GM23248 (cell line): ENCODE measurements at places on chromosomes 3 and 15.

GRCh38 chr15:57070674-57071073 lies 152.2 kb downstream of the TCF12 start:
- H3K4me3 ChIP-seq: no peak overlapping the region
- no peaks in the 10 kb centered on the region for H3K36me3 ChIP-seq

DNA sequence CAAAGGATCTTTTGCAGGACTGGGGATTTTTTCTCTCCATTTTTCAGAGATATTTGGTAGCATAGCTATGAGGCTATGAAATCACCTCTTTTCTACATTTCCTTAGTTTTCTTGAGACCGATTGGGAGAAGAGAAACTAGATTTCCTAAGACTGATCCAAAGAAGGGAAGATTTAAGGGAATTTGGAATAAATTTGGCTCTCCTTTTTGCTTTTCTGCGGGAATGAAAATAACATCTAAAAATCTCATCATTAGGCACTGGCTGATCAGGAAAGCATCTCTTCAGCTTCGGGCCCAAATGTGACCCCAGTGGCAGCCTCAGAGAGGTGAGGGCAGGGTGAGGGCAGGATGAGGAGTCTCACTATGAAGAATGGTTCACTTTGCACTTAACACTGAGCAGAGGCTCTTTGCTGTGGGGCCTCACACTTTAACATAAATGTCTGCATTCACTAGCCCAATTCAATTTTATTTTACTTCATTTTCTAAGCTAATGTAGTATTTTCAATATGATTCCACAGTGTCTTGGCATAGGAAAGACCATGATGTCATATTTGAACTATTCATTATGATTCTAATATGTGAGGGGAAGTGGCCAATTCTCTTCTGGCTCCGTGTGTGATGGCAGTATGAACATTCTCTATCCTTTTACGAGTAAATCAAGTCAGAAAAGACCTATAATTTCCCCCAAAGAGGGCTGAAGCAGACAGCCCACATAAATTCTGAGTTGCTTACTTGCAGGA lies 193.2 kb downstream of the MEX3B start:
- no peaks in the 10 kb centered on the region for H3K36me3 ChIP-seq
- peak; percentile 4 for DNase-seq
- H3K4me3 ChIP-seq: no peak overlapping the region
- H3K27ac ChIP-seq: no peak overlapping the region

GRCh38 chr15:63573533-63573932 lies 23.7 kb upstream of the FBXL22 start:
- no peak overlapping the region for H3K4me3 ChIP-seq
- no peaks in the 10 kb centered on the region for H3K27me3 ChIP-seq
- H3K27ac ChIP-seq: no peak overlapping the region
- peak; percentile 32 for DNase-seq
- no peaks in the 10 kb centered on the region for H3K4me1 ChIP-seq

DNA sequence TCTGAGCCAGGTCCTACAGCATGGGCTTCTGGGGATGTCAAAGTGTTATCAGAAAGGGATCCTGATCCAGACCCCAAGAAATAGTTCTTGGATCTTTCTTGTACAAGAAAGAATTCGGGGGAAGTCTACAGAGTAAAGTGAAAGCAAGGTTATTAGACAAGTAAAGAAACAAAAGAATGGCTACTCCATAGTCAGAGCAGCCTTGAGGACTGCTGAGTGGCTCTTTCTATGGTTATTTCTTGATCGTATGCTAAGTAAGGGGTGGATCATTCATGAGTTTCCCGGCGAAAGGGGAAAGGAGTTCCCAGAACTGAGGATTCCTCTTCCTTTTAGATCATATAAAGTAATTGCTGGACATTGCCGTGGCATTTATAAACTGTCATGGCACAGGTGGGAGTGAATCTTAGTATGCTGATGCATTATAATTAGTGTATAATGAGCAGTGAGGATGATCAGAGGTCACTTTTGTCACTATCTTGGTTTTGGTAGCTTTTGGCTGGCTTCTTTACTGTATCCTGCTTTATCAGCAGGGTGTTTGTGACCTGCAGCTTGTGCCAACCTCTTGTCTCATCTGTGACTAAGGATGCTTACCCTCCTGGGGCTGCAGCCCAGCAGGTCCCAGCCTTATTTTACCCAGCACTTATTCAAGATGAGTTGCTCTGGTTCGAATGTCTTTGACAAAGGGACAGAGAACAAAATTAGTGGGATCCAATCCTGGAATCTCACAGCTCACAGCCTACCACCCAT lies 41.0 kb downstream of the CRYGS start:
- peaks cover 35% of the 10 kb centered on the region for H3K27me3 ChIP-seq
- no peak for DNase-seq
- H3K27ac ChIP-seq: no peak overlapping the region
- no peaks in the 10 kb centered on the region for H3K36me3 ChIP-seq

DNA sequence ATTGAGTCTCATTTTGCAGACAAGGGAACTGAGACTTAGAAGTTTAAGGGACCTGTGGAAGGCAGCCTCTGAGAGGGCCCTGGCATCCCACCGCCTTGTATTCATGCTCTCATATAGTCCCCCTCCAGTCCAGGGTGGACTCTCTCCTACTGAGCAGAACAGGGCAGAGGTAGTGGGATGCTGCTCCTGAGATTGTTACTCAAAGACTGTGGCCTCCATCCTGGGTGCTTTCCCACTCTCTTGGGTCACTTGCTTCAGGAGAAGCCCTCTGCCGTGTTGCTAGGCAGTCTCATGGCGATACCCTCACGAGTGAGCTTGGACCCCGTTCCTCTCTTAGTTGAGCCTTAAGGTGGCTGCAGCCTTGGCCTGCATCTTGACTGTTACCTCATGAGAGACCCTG lies 22.2 kb upstream of the ADCY5 start:
- H3K4me1 ChIP-seq: no peaks in the 10 kb centered on the region
- no peak overlapping the region for H3K27ac ChIP-seq
- peaks cover 40% of the 10 kb centered on the region for H3K27me3 ChIP-seq
- no peak overlapping the region for H3K4me3 ChIP-seq
- H3K36me3 ChIP-seq: no peaks in the 10 kb centered on the region
- DNase-seq: no peak

DNA sequence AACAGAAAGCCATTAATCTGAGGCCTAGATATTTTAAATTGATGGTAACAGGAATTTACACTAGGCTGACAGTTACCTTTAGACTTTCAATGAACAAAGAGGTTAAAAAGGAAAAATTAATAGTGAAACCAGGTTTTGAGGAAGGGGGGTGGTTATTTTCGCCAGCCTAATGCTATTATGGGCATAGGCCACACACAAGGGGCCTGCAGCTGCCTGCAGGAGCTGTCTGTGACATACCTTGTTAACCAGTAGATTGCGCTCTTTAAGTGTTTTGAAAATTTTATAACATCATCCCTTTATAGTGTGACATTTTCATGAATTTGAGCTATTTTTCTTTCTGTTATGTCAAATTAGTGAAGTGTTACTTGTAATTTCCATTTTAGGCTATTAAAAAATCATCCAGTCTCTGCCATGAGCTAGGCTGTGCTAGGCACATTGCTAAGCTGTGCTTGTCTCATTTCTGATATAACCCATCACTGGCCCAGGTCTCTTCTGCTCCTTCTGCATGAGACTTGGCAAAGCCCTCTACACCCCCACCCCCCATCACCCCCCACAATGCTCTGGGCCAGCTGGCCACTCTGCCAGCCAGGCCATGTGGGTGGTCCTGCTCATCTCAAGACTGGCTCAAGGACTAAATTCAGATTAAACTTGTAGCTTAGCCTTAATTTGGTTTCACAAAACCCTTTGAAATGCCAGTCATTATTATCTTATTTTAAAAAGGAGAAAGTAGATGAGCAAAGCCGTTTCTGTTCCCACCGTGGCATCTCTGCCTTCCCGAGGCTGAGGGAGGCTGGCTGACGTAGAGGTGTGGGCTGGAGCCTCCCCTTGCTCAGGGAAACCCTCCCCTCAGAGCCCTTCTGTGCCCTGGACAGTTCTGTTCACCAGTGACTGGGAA lies 48.4 kb upstream of the SEC22A start:
- H3K27me3 ChIP-seq: no peaks in the 10 kb centered on the region
- no peak for DNase-seq
- H3K36me3 ChIP-seq: 0 out of 2 replicates have a peak, but pooled peaks cover 14% of the 10 kb centered on the region
- no peak overlapping the region for H3K4me3 ChIP-seq
- H3K27ac ChIP-seq: no peak overlapping the region

DNA sequence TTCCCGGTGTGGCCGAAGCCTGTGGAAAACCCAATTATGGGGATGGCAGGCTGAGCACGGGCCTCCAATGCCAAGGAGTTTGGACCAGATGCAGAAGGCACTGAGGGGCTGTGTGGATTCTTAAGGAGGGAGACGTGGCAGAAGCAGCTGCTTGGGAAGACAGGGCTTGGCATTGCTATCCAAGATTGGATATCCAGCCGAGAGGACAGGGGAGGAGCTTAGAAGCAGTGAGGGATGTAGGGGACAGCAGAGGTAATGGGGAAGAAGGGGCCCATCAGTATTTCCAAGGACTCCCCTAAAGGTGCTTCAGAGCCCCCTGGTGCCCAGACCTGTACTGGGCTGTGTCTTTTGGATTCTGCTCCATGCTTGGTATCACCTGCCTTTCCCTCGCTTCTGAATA lies 112.8 kb upstream of the TLE3 start:
- H3K4me1 ChIP-seq: no peaks in the 10 kb centered on the region
- DNase-seq: no peak
- H3K4me3 ChIP-seq: no peak overlapping the region
- H3K27me3 ChIP-seq: peaks cover 15% of the 10 kb centered on the region
- no peaks in the 10 kb centered on the region for H3K36me3 ChIP-seq

DNA sequence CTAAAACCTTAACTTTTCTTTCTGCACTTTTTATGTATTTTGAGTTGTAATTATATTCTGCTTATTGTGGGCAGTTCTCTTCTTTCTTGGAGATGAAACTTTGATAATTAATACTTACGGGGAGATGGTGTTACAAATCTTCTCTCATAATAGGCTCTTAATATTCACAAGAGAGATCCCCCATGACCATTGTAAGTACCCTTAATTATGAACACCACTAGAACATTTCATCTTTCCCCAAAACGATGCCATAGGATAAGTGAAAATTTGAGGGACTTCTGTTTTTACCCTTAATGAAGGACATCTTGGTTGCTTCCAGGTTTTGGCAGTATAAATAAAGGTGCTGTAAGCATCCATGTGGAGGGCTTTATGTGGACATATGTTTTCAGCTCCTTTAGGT lies 60.7 kb downstream of the PIAS1 start:
- H3K27ac ChIP-seq: peak overlapping the region; percentile 68
- DNase-seq: peak; percentile 16
- no peaks in the 10 kb centered on the region for H3K27me3 ChIP-seq
- H3K36me3 ChIP-seq: no peaks in the 10 kb centered on the region

DNA sequence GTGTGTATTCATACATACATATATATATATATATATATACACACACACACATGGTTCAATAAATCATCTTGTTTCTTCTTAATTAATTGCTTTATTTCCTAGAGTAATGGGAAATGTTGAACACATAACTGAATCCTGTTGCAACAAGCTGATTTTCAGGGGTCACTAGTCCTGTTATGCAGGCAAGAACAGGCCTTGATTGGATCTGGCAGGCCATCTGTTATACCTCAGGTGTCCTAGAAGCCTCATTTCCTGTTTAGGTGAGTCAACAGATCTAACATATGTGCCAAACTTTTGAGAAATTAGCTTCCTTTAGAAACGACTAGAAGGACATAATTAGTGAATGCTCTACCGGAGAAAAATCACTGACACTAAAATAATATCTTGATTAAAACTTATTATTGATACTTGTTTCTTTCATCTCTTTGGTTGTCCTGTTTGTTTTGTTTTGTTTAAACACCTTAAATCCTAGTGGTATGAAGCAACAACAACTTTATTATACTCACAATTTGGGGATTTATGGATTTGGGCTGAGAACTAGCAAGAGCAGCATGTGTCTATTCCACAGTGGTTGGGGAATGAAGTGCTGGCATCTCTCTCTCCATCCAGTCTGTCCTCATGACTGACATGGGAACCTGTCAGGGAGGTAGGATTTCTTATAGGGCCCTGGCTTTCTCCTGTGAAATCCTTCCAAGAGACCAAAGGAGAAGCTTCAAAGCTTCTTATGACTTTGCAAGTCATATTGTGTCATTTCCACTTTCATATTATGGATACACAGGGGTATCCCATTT lies 552.6 kb downstream of the NSUN3 start:
- no peak for DNase-seq
- H3K36me3 ChIP-seq: no peaks in the 10 kb centered on the region
- no peak overlapping the region for H3K4me3 ChIP-seq
- H3K27ac ChIP-seq: no peak overlapping the region
- H3K27me3 ChIP-seq: no peaks in the 10 kb centered on the region
- H3K4me1 ChIP-seq: no peaks in the 10 kb centered on the region

DNA sequence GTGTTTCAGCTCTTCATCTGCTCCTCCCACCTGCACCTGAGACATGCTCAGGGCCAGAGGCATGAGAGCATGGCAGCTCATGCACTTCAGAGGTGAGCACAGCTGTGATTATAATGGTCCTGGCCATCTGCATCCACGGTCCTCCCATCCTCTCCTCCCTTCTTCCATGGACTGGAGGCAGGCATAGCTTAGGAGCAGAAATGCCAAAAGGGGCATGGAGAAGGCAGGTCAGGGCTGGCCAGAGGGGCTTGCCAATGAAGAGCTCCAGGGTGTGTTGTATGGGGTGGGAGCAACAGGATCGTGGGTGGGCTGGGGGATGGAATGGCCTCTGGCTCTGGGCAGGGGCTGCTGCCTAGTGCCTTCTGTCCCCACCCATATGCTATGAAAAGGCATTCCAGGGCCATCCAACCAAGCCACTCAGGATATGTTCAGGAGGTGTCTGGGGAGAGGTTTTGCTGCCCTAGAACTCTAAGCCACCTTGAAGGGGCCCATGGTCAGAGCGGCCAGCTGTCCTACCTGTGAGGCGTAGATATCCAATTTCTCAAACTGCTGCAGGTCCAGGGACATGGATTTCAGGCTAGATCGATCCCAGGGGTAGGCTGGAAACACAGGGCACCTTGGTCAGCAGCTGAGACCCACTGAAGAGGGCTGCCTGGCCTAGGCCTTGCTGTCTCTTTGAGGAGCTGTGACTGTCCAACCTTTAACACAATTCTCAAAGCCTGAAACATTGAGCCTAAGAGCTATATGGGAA lies 26.1 kb downstream of the KY start:
- no peak for DNase-seq
- no peaks in the 10 kb centered on the region for H3K27me3 ChIP-seq
- H3K27ac ChIP-seq: no peak overlapping the region

DNA sequence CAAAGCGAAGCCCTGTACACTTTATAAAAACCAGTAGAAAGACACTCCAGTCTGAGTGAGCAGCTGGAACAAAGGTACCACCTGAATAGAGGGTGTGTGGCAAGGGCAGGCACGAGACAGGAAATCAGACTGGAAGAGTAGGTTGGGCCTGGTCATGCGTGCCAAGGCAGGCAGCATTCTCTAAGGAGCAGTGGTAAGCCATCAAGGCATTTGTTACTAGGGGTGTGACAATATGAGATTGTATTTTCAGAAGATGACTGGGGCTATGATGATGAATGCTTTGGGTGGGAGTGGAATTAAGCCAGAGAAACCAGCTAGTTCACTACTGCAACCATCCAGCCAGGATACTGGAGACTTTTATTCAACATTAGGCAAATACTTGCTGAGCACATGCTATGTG lies 5.0 kb downstream of the JMJD7 start:
- no peaks in the 10 kb centered on the region for H3K27me3 ChIP-seq
- no peaks in the 10 kb centered on the region; the same call in 1 of the 2 replicates for H3K4me1 ChIP-seq
- H3K4me3 ChIP-seq: no peak overlapping the region
- no peaks in the 10 kb centered on the region for H3K36me3 ChIP-seq
